ENCODE measurements at places on chromosomes 3 and 15.

DNA sequence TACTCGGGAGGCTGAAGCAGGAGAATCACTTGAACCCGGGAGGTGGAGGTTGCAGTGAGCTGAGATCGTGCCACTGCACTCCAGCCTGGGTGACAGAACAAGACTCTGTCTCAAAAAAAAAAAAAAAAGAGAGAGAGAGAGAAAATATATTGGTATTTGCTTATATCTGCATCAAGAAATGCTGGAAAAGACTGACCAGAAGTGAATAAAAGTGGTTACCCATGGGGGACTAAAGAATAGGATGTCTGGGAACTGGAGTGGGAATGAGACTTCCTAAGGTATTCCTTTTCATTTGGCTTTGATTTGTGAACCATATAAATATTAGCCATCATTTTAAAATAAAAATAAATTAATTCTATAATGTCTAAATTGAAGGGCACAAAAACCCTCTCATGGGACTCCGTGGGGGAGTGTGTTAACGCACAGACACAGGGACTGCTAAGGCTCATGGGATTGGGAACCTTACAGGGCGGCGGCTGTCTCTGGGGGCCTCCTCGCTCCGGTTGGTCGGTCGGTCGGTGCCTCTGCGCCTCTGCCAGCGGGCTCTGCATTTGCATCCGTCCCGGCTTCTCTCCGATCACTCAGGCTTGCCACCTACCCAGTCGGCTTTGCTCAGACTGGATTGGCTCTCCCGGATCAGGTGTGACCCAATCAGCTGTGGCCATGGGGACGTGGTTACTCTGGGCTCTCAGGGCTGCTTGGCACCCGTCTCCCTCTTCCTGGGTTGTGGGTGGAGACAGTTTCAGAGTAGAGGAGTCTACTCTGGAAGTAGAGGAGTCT is 12.7 kb upstream of the TSPAN3 start:
- DNase-seq = peak; percentile 95

DNA sequence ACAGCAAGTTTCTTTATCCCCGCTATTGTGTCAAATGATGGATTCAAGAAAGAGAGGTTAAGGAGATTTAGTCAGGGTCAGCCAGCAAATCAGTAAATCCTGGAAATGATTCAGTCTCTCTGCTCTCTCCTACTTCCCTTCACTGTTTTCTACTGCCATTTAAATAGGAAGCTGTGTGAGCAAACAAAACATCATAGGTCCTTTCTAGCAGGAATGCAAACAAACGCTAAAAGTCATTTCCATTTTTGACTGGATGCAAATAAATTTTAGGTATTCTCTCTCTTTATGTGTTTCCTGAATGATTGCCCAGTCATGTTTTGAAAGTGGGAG is 299.4 kb upstream of the RORA start:
- DNase-seq = no peak

DNA sequence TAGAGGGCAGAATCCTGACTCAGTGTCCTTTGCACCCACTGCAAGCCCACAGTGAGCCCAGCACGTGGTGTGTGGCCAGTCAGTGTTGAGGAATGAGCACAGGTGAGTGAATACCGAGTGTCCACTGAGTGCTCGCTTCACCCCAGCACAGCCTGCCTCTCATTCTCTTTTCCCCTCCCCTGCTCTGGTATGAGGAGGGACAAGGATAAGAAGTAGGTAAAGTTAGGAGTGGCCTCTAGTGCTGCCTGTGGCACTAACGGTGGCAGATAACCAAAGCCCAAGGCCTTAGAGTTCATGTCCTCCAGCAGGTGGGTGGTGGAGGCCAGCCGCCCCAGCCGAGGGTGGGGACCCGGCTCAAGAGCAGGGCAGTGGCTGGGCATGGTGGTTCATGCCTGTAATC is 38.0 kb downstream of the PRKCD start:
- no peak for DNase-seq

DNA sequence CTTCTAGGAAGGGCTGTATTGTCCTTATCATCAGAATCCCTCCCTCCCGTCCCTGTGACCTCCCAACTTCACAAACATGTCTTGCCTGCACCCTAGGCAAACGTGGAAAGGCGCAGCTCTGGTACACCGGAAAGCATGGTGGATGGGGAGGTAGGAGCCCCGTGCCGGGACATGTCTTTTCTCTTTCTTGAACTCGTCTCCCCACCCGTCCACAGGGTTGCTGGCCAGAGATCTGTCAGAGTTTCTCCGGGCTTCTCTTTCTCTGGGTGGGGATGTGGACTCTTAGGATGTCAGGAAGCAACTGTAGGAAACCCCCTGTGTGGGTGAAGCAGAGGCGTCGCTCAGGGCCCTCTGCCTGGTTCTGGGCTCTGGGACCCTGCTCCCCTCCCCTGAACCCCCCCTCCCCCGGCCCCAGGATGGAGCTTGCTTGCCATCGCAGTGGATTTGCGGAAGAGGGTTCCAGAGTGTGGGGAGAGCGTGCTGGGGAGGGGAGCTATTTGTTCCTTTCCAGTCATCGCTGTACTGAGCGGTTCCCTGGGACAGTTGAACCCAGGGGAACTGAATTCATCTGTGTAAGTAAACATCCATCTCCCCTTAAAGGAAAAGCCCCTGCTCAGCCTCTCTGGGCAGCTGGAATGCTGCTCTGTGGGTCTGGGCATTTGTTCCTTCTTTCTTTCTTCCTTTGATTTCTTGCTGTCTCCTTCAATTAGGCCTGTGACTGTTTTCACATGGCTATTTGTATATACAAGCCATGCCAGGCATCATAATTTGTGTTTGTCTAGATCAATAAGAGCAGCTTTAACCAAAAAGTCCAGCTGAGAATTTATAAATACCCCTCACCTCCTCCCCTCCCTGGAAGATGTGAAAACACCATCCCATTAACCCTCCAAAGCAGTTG is 72.8 kb downstream of the SMAD3 start:
- no peak for DNase-seq

GRCh38 chr15:70854666-70854976 is 664 bp upstream of the LARP6 start:
- DNase-seq = no peak

- DNase-seq = no peak
These were observed 95.1 kb upstream of the ZBED2 start for GRCh38 chr3:111690242-111690641.

- DNase-seq = no peak
These were observed 441 bp upstream of the UCN2 start for GRCh38 chr3:48564022-48564421.

DNA sequence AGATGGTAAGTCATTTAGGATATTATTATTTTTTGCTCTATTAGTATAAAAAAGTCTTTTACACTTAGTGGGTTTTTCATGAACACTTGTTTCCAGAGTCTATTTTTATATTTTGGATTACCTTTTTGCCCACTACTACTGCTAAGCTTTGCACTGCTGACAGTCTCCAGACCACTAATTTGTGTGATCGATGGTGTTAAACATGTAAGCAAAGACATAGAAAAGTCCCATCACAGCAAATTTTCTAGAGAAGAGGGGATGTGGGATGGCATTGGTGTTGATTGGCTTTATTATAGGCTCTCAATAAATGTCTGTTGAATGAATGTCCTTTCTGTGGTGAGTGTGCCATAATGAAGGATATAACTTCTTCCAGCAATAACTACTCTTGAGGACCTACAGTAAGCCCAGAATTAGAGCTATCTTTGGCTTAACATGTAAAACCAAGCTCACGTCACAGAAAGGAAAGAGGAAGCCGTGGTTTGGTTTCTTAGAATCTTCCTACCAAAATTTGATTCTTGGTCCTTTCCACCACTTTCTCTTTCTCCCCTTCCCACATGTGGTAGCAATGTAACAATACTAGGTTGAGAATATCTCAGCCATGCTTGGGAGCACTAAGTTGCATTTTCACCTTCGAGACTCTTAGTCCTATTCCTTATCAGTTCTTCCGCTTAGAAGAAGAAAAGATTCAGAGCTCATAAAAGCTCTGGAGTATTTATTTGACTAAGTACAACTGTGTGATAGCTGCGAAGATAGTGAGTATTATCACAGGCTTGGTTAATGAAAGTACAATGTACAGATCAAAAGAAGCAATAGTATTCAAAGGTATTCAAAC is 90.6 kb upstream of the UMPS start:
- DNase-seq = no peak

DNA sequence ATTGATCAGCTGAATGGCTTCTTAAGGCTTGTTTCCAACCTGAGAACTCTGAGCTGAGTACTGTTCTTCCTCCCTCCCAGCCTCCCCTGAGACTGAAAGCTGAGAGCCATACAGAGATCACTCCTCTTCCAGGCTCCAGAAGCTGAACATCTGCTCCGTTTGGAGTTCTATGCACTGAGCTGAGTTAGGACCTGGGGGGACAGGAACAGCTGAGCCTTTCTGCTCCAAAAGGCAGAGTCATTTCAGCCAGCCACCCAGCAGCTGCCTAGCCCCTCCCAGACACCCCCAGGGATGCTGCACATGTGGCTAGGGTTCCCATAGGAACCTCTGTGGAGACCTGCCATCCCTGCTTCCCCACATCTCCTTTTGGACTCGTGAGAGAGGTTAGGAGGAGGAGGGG is 64.2 kb upstream of the GLCE start:
- no peak for DNase-seq

DNA sequence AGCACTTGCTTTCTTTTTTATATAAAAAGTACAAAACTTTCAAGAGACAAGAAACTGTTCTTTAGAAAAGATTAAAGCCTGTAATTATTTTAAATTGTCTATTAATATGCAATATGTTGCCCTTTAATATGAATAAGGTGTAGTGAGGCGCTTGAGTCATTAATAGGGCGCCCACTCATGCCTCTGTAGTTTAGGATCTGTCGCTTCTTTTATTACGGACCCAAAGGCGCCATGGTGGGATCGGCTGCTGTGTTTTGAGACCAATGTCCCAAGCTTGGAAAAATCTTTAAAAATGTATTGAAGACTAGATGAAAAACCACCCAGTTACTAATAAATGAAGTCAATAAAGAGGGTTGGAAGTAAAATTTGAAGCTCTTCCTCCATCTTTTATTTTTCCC is 259.5 kb upstream of the MEIS2 start:
- no peak for DNase-seq

GRCh38 chr3:141808586-141808985 is 45.4 kb downstream of the GRK7 start:
- DNase-seq = no peak

- DNase-seq = no peak
These were observed 1.1 kb upstream of the SS18L2 start for GRCh38 chr3:42589382-42590109.

DNA sequence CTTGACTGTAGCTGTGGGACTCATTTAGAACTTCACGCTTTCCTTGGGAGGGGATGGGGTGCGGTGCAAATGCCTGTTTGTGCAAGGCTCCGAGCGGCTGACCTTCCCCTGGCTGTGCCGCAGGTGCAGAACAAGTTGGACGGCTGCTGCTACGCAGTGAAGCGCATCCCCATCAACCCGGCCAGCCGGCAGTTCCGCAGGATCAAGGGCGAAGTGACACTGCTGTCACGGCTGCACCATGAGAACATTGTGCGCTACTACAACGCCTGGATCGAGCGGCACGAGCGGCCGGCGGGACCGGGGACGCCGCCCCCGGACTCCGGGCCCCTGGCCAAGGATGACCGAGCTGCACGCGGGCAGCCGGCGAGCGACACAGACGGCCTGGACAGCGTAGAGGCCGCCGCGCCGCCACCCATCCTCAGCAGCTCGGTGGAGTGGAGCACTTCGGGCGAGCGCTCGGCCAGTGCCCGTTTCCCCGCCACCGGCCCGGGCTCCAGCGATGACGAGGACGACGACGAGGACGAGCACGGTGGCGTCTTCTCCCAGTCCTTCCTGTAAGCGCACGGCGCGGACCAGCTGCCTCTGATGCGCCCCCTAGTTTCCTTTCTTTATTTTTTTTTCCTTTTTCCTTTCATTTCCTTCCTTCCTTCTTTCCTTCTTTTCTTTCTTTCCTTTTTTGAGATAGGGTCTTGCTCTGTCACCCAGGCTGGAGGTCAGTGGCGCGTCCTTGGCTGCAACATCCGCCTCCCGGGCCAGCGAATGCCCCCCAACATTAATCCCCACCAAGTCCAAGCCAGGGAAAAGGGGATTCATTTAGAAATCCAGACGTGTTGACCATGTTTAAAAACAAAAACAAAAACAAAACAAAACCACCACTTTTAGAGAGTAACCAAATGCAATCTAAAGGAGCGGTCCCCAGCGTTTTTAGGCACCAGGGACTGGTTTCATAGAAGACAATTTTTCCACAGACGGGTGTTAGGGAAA is 42.7 kb downstream of the EIF2AK4 start:
- DNase-seq = peak; percentile 12

DNA sequence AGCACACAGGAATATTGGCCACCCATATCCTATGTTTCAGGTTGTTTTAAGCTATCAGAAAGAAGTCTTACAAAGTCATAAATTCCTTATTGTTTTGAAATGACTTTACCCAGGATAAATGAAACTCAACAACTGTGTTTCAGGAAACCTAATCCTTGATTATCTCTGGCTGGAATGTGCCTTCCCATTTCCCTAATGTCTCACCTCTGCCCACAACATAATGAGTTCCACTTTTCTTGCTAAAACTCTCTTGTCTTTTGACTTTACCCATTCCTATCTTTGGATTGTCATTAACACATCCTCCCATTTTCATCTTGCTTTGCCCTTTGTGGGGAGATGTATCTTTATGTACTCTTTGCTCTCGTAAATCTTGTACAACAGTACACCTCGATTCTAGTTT is 200.0 kb upstream of the DNAJC19 start:
- no peak for DNase-seq

- no peak for DNase-seq
These were observed 1602.1 kb downstream of the SI start for GRCh38 chr3:163476179-163476578.

GRCh38 chr15:74174958-74175253 is 1.4 kb downstream of the ISLR start:
- no peak for DNase-seq

DNA sequence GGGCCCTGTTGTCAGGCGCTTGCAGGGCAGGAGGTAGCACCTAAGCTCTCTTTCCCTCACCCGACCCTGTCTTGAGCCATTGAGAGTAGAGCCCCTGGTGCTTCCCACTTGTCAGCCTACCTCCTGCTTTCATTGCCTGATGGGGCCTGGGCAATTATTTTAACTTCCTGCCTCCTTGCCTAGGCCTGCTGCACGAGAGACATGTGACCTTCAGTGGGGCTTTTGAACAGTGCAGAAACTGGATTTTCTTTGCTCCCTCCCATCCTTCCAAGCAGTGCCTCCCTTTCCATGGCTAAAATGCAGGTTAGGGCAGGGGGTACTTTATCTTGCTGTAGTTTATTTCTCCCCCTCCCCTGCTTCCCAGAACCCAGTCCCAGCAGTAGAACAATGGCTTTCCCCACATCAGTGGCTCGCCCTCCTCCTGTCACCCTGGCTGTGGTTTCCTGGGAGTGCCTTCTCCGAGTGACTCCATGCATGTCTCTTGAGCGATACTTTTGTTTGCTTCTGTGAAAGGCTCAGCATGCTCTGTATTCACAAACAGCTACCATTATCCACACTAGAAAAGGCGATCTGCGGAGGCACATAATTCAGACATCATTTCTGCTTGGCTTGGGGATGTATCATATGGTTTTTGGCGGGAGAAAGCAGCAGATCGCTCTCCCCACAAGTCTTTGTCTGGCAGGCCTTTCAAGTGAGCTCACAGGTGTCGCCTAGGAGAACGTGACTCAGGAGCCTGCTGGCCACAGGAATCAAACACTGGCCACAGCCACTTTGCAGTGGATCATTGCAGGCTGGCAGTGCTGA is 24.1 kb downstream of the PDIA5 start:
- DNase-seq = no peak

GRCh38 chr3:24713516-24713915 is 218.9 kb upstream of the THRB start:
- no peak for DNase-seq

- DNase-seq = no peak
These were observed 20.5 kb downstream of the GPR171 start for GRCh38 chr3:151182349-151183079.

- no peak for DNase-seq
These were observed 144.4 kb downstream of the GMNC start for GRCh38 chr3:190718097-190718496.
